T-cell (primary cell): ENCODE measurements at places on chromosomes 2 and 18.

- no peak for DNase-seq
Observed at GRCh38 chr18:22691946-22692710, 241.0 kb upstream of the RBBP8 start.

GRCh38 chr2:160489111-160489510 is 4.5 kb downstream of the RBMS1 start:
- no peak for DNase-seq

- DNase-seq, result no peak
Observed at GRCh38 chr18:63107171-63107845, 212.3 kb downstream of the BCL2 start.

DNA sequence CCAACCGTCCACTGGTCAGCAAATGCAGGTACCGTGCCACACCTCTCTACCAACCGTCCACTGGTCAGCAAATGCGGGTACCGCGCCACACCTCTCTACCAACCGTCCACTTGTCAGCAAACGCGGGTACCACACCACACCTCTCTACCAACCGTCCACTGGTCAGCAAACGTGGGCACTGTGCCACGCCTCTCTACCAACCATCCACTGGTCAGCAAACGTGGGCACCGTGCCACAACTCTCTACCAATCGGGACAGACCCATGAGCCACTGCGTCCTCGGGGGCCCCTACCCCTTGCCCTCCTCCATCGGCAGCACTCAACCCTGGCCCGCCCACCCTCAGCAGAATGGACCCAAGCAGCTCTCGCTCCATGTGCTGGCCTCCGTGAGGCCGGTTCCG is 226.4 kb upstream of the SALL3 start:
- no peak for DNase-seq

DNA sequence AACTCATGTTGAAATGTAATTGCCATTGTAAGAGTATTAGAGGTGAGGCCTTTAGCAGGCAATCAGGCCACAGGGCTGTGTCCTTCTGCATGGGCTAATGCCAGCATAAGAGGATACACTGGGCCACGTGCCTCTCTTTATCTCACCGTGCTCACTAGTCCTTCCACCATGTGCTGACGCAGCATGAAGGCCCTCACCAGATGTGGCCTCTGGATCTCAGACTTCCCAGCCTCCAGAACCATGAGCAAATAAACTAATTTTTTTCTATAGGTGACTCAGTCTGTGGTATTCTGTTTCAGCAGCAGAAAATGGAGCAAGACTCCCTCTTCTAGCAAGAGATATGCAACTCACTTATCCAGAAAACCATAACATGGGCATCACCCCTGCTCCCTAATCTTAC is 149.7 kb upstream of the ZNF236 start:
- DNase-seq, result no peak

GRCh38 chr18:36734596-36734995 is 94.2 kb downstream of the TPGS2 start:
- DNase-seq, result no peak

DNA sequence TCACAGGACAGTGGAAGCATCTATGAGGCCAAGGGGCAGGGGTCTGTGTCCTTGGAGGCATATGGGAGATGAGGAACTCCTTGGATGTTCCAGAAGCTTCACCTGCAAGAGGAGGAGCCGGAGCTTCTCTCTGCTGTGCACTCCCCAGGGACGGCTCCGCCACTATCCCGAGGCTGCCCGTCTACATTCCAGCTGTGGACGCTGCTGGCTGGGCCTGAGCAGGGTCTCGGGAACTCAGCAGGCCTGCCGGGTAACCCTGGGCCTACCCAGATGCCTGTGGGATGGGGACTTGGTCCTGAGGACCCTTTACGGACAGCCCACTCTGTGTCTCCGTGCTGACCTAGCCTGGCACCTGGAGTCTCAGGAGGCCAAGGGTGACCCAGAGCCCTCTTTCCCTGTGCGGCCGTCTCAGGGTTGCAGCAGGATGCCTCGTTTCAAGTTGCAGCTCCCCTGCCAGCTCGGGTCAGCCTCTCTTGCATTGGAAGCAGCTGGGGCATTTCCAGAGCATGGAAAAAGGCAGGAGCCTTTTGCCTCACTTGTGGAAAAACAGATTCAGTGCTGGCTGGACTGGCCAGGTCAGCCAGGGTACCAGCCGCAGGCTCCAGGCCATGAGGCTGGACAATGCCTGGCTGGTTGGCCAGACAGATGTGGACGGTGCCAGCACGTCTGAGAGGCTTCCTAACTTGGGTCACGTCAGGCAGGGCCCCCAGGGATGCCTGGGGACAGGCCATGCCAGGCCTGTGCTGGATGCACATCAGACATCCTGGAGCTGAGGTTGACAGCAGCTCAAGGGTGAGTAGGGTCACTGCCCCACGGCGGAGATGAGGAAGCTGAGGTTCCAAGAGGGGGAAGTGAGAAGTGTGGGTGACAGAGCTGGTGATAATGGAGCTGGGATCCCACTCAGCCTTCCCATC is 41.5 kb downstream of the SCTR start:
- no peak for DNase-seq

DNA sequence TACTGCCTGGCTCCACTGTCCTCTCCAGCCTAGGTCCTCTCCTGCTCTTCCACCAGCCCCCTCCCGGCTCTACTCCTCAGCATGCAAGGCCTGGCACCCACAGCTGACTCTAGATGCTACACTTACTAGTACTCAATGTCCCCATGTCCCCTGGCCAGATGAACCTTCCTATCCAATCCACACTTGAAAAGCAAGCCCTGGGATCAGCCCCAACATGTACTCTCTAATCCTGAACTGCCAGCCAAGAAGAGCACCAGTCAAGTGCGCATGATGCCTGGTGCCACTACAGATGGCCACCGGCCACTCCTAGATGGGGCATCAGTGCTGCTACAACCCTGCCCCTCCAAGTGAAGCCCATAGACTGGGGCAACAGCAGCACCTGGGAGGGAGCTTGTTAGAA is 168.2 kb downstream of the STK39 start:
- DNase-seq, result no peak

DNA sequence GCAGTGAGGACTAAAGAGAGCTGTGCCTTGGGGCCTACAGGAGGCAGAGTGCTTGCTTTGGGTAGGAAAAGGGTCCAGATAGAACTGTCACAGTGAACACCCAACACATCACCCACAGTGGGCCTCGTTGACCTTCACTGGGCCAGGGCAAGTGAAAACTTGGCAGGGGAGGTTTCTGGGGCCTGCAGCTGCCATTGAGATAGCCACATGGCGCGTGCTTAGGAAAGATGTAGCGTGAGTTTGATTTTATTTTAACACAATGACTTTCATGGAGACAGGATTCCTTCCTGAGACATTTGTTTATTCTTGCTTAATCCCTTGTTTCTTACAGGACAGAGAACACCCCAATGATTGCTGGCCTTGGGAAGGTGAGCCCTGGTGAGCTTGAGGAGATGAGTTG is 9.3 kb upstream of the ESPNL start:
- no peak for DNase-seq

- no peak for DNase-seq
Observed at GRCh38 chr2:230816735-230817134, 48.0 kb upstream of the ITM2C start.

DNA sequence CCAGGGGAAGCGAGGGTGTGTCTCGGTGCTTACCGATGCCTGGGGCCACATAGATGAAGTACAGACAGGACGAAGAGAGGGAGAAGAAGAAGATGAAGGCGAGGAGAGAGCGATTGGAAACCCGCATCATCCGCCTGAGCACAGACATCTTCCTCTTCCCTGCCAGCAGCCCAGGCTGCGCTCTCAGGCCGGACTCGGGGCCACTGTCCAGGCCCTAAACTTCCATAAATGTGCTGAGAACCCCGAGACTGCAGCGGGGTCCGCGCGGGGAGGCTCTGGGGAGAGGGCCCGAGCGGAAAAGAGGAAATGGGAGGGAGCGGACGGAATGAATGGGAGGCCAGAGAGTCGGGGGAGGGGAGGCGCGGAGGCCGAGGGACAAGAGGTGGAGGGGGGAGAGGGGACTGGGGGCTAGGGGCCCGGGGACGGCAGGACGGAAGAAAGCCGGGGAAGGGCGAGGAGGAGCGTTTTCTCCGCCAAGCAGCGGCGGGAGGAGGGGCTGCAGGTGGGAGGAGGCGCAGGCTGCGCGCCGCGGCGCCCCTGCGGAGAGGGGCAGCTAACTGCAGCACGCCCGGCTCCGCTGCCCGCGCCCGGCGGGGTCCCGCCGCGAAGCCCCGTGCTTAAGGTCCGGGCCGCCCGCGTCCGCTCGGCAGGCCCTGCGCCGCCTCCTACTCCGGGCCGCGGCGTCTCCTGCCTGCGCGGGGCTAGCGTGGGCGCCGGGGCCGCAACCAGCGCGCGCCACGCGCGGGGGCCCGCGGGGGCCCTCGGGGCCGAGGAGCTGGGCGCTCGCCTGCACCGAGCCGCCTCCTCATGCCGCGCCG is at the start of gene B4GALT6:
Gene B4GALT6, minus strand, starts transcription at position 303 of the 818 bp plus-strand sequence. Its CDS starts 155 bp downstream, at position 148.
- DNase-seq, result no peak

DNA sequence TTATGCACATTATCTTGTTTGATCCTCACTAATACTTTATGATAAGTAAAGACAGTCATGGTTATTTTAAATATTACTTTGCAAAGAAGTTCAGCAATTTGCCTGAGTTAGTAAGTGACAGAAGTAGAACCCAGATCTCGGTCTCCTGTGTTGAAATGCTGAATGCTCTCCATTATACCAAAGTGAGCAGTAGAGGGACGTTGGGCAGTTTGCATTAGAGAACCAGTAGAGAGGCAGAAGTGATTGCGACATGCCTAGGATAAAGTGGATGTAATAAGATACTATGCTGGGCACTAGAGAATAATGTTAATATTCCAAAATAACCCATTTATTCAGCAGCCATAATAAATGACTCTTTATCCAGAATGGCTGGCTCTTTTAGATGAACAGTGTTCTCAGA is 201.0 kb downstream of the PMAIP1 start:
- no peak for DNase-seq

- DNase-seq, result no peak
Observed at GRCh38 chr2:8024506-8024905, 657.4 kb upstream of the ID2 start.

DNA sequence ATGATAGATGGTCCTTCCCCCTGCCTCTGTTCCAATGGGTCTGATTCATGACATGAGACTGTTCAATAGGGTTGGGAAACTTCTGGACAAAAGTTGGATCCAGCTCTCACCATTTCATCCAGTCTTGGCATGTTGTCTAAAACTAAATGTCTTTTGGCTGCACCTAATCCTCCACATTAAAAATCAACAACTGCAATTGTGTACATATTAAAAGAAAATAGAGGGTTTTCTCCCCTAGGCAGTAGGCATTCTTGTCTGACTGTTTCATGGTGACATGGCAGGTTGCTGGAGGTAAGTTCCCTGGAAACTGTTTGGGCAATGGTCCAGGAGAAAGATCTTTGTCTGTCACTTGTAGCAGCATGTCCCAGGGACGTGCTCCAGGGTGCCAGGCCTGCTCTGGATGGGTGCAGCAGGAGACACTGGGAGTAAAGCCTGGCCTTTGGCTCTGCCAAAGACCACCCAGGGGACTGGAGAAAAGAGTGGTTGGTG is 135.8 kb downstream of the TCF4 start:
- DNase-seq, result no peak

- DNase-seq, result no peak
Observed at GRCh38 chr2:170680172-170680941, 34.8 kb upstream of the SP5 start.

GRCh38 chr18:4578449-4578848 is 123.3 kb upstream of the DLGAP1 start:
- no peak for DNase-seq

- DNase-seq, result no peak
Observed at GRCh38 chr2:45004562-45005191, 4.6 kb downstream of the SIX2 start.

DNA sequence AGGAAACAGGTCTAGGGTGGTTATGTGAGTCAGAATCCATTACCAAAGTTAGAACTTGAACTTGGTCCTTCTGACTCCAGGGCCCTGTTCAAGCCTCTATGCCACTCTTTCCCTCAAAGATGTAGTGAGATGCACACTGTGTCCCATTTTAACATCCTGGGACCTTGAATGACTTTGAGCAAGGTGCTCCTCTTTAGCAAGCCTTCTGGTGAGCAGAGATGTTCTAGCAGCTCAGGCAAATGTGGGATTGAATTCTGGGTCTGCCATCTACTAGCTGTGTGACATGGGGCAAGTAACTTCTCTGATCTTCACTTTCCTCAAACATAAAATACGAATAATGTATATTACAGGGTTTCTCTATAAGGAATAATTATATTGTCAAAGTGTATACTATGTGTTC is 294.0 kb upstream of the CXCR4 start:
- no peak for DNase-seq

GRCh38 chr2:240561325-240561971 is 1.3 kb downstream of the DUSP28 start:
- DNase-seq, result no peak

DNA sequence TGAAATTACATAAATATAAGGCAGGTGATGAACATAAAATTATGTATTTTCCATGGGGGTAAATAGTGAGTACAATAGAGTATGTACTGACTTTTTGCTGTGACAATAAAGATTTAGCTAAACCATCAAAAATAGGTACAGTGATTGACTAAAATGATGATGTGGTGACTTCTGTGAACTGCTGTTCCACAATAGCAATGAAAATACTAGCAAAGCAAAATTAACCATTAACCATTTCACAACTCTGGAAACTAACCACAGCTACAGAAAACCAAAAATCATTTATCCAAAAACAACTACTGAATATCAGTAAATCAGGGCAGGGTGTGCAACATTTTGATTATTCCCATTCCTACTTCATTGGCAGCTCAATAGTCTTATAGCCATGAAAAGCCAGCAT is 161.4 kb upstream of the GYPC start:
- no peak for DNase-seq

- no peak for DNase-seq
Observed at GRCh38 chr2:202116691-202117090, 43.6 kb downstream of the KIAA2012 start.

DNA sequence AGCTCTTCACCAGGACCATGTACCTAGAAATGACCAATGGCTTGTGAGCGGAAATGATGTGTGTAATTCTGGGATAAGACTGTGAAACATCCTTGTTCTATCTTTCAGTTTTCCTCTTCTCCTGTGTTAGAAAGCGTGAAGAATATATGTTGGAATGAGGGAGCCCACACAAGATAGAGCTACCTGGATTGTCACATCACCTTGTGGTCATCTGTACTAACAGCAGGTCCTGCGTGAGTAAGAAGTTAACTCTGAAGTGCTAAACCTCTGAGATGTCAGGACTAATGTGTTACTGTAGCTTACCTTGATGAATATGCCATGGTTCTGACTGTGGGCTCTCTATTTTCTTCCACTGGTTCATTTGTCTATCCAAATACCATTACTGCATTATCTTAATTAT is 75.6 kb downstream of the FASTKD2 start:
- DNase-seq, result no peak

DNA sequence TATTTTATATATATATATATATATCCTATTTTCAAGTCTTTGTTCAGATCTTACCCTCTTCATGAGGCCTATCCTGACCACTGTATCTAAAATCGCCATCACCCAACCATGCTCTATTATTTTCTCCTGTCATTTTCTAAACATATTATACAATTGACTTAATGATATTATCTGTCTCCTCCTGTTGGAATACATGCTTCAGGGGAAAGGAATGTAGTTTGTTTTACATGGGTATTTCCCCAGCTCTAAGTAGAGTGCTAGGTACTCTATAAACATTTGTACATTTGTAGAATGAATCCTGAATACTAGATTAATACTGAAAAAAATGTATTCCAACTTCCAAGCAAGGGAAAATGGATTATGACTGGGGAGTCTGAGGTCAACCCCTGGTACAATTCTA is 26.2 kb downstream of the TTC21B start:
- DNase-seq, result no peak

- no peak for DNase-seq
Observed at GRCh38 chr18:64330931-64331330, 182.0 kb upstream of the LINC00305 start.
